ENCODE measurements at places on chromosomes 6 and 20.

- DNase-seq, result no peak
Observed at GRCh38 chr6:158697811-158698210, 48.0 kb downstream of the SYTL3 start.

- peak; percentile 35 for DNase-seq
Observed at GRCh38 chr20:34530342-34530741, 14.1 kb downstream of the DYNLRB1 start.

DNA sequence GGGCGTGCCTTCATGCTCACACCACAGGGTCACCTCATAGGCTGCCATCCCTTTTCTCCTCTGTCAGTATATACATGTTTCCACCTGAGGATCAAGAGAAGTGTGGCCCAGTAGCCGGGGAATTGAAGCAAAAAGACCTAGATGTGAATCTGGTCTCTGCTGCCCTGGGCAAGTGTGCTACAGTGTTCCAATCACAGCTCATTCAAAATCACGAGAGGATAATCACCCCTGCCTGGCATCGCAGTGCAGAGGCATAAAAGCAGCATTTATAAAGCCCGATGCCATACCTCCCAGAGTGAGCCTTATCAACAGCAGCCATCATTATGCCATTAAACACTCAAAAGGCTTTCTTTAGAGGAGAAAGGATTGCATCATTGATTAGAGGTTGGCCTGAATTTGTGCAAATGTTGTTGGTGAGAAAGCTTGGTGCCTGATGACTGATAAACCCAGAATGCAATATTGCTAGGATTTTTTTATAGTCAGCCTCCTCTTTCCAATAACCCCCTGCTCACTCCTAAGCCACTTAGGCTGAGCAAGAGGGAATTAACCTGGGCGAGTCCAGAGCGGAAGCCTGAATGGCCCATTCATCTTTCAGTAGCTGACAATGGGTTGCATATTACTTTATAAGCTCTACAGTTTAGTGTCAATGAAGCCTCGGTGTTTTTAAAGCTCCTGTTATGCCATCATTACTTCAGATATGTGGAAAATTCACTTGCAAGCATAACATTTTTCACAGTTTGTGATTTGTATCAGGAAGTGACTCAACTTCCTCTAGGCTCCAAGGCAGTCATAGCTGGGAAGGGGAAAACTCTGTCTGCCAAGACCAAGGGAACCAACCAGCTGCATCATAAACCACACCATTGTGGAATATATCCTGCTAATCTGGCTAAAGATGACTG, 92.5 kb upstream of the NXT1 start:
- no peak for DNase-seq

GRCh38 chr6:152360034-152360433, 277.1 kb downstream of the SYNE1 start:
- no peak for DNase-seq

GRCh38 chr6:38065734-38066305, 246.3 kb downstream of the ZFAND3 start:
- DNase-seq, result no peak

- no peak for DNase-seq
Observed at GRCh38 chr6:57301757-57302156, 15.7 kb upstream of the PRIM2 start.

DNA sequence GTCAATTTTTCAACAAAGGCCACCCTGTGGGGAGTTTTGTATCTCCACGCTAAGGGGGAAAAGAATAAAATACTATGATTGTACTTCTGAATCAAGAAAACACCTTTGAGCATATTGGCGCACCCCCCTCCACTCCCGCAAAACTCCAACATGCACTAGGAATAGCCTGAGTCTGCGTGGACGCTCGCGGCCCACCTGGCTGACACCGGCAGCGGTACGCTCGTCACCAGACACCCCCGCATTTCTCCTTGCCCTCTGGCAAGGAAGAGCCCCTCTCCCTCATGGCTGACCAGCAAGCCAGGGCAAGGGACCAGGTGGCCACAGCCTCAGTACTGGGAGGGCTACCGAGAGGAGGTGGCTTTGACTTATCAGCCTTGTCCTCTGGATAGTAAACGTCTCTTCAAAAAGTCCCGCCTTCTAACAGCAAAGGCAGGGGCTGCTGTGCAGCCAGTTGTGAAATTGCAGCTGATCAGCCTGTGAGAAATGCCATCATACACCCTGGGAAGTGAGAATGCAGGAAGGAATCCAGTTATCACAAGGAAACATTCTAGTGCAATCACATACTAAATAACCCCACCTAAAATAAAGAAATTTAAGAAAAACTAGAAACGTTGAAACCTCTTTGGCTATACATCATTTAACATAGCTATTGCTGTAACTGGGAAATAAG, 84.2 kb downstream of the HUS1B start:
- DNase-seq, result no peak

DNA sequence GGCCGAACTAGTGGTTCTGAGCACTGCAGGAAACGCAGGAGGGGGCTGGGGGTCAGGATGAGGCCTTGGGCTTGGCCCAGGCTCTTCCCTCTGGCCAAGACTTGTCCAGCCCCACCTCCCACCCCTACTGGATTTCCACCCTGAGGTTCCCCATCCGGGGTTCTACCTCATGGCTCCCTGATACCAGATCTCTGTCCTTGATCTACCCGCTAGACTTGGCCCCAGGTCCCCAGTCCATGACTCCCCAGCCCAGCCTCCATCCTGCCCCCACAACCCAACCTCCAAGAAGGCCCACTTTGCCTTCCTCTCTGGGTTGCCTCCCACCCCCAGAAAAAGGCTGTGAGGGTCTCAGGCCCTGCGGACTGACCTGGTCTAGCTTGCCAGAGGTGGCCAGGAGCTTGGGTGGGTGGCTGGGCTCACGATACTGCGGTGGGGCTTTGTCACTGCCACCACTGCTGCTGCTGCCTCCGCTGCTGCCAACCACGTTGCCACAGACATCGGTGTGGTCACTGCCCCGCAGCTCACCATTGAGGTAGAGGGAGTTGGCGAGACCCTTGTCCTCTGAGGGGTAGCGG, 6.8 kb upstream of the FASTKD5 start:
- DNase-seq, result no peak

- DNase-seq, result peak; percentile 57
Observed at GRCh38 chr20:1577906-1578305, 20.4 kb upstream of the SIRPD start.

- DNase-seq, result no peak
Observed at GRCh38 chr6:108648191-108648590, 87.5 kb downstream of the FOXO3 start.

DNA sequence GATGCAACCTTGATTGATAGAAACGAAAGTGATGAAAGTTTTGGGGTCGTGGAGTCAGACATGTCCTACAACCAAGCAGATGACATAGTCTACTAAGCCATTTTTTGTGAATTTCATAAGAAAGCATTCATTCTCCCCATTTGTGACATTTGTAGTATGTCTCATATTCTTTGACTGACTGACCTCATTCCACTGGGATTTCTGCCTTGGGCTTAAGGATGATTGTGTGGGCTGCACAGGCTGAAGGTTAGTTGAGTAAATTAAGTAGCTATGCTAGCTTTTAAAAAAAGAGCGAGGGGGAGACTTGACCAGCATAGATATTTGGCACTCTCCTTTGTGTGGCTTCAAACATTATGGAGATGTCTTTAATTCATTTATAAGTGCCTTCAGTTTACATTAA, 28.9 kb downstream of the STMND1 start:
- no peak for DNase-seq

GRCh38 chr6:6826095-6826901, 237.8 kb downstream of the LY86 start:
- peak; percentile 79 for DNase-seq

DNA sequence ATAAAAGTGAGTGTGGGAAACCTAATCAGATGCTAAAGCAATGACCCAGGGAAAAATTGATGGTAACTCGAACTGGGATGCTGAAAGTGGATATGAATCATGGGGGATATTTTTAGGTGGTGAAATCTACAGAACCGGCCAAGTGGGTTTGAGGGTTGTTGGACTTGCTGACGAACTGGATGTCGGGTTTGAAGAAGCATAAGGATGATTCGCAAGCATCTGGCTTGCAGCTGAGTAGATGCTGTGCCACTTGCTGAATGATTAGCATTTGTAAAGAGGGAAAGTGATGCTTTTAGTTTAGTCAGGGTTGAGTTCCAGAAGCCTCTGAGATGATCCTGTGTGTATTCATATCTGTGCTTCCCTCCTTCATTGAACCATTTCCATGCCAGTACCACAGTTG, 54.9 kb downstream of the UBR2 start:
- no peak for DNase-seq

DNA sequence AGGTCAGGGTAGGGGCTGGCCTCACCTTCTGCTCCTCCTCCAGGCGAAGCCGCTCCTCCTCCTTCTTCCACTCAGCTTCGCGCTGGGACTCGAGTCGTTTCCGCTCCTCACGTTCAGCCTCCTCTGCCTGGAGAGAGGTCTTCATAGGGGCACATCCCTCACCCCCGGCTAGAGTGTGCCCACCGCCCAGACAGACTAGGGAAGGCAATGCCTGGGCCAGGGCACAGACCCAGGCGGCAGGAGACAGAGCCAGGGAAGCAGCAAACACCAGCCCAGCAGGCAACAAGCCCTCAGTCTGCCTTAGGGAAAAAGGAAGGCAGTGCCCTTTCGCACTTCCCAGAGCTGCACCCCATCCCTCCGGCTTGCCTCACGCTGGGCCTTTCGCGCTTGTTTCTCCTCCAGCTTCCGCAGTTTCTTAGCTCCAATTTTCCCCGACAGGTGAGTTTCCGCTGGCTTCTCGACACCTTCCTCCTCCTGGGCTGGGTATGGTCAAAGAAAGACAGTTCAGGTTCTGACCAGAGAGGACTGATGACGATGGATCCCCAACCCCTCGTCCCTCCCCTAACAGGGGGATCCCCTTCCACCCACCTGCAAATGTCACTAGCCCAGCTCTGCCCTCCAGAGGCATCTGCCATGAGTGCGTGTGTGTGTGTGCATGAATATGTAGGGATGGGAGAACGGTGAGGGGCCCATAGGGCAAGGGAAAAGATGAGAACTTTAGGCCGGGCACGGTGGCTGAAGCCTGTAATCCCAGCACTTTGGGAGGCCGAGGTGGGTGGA, 4.3 kb downstream of the DDRGK1 start:
- DNase-seq, result no peak

DNA sequence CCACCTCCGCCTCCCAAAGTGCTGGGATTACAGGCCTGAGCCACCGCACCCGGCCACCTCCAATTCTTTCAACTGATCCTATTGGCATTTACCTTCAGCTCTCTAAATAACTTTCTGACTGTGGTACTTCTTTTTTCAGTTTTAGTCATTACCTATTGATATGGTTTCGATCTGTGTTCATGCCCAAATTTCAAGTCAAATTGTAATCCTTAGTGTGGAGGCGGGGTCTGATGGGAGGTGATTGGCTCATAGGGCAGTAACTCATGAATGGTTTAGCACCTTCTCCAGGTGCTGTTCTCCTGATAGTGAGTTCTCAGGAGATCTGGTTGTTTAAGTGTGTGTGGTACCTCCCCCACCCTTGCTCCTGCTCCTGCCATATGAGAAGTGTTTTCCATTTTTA, 140.9 kb downstream of the LPA start:
- no peak for DNase-seq

DNA sequence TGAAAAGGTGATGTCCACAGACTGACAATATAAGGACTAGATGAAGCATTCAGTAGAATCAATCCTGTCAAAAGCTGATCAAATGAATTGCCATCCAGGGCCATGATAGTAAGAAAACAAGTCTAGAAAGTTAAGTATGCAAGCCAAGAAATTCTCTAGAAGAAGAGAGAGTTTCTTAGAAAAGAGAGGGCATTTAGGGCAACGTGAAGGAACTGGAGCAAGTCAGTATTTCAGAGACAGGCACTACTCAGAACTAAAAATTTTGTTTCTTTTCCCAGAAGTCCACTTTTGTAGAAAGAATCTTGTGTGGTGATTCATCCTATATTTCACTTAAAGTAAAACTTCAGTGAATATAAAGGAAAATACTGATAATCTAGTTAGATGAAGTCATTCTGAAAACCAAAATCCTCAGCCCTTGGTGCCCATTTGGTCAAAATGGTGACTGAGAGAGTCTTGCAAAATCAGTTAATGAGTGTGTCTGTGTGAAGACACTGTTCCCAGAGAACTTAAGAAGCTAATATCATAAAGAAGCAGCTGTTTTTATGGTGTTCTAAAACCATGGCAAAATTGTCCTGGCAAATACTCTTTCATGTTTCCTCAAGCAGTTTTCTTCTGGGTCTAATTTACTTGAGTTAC, 82.2 kb downstream of the COL19A1 start:
- DNase-seq, result no peak

- no peak for DNase-seq
Observed at GRCh38 chr6:25223490-25223991, 55.6 kb upstream of the CARMIL1 start.

- no peak for DNase-seq
Observed at GRCh38 chr6:14079433-14079832, 38.1 kb upstream of the CD83 start.

DNA sequence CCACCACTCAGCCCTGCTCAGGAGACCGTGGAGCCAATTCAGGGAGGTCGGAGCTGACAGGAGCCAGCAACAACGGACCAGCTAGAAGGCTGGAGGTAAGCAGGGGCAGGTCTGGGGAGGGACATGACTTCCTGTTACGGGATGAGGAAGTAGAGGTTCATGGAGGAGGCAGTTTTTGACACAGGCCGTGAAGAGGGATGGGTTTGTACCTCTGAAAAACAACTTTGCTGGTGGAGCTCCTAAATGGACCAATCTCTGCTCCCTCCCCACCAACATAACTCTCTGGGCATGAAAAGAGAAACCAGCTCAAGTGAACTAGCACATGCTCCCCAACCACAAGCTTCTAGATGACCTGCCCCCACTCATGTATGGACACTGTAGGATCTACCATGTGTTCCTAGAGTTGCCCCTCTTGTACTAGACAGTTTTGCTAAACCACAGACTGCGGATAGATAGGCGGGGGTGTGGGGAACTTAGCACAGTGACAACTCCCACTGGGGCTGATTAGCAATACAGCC, 31.4 kb downstream of the RALGAPA2 start:
- DNase-seq, result no peak

- no peak for DNase-seq
Observed at GRCh38 chr6:129637340-129638054, 72.5 kb downstream of the ARHGAP18 start.

- no peak for DNase-seq
Observed at GRCh38 chr6:157707576-157707975, 115.5 kb upstream of the SNX9 start.

GRCh38 chr20:711576-711975, 36.0 kb upstream of the SCRT2 start:
- peak; percentile 24 for DNase-seq
